ENCODE measurements at places on chromosomes 5 and 9.

- DNase-seq: no peak
These were observed 39.7 kb downstream of the FABP6 start for GRCh38 chr5:160269017-160269416.

DNA sequence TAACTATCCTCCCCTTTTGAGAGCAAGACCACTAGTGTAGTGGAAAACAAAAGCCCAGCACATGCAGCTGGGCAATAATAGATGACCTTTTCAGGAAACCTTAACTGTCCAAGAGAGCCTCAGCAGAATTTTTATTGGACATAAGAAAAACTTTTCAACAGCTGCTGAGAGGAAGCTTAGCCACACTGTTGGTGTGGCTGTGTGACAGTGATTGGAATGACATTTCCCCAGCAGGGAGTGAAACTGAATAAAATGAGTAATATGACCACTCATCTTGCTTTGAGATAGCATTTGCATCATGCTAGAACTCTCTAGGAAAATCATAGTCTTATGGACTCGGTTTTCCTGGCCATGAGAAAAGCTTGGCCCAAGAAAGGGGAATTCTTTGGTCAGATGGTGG, 687.8 kb downstream of the SLCO4C1 start:
- no peak for DNase-seq

DNA sequence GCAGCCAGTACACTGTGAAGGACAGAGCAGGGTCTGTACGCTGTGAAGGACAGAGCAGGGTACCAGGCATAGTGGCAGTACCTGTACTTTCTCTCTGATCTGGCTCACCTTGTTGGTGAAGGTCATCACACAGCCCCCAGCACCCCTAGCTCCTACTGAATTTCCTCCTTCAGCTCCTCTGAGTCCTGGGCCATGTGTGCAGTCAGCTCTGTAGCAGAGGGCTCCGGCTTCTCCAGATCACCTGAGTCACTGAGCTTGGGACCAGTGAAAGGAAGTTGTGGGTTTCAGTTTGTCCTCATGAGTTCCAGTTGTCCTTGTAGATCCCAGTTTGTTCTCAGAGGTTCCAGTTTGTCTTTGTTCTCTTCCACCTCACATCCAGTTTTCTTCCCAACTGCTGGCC, 5.5 kb downstream of the NUDT2 start:
- DNase-seq: no peak

- no peak for DNase-seq
These were observed 213.6 kb downstream of the DAB2IP start for GRCh38 chr9:121865060-121865459.

DNA sequence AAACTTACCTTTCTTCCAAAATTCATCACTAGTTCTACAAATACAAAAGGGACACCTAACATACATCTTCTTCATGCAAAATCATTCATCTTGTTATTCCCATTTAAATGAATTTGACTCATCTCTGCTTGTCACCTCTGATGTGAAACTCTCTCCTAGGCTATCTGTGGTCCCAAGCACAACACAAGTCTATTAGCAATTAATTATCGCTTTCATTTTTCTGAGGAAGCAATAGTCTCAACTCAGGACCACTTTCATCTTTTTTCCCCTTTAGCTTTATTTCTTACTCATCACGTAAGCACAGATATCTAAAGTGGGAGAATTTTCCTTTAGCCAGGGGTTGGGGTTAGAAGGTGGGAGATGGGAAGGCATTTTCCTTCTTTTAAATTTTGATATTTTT, 131.9 kb downstream of the ST8SIA4 start:
- no peak for DNase-seq

DNA sequence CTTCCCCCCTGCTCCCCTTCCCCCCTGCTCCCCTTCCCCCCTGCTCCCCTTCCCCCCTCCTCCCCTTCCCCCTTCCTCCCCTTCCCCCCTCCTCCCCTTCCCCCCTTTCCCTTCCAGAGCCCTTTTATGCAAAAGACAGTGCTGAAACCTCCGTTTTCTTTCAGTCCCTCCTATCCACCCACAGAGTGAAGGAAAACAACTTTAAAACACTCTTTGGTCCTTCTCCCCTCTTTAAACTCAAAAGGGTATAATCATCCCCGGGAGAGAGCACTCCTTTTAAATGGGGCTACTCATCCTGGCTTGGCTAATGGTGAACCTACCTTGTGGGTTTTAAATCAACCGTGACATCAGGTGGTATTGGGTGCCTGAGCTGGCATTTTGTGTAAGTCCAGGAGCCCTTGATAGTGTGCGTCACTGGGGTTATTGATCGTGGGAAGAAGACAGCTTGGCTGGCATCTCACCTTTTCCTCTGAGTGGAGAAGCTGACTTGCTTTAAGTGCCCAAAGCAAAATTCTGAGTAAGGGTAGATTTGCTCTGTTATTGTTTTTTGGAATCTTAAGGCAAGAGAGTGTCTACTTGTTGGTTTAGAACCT, 2.7 kb downstream of the LARP1 start:
- no peak for DNase-seq

DNA sequence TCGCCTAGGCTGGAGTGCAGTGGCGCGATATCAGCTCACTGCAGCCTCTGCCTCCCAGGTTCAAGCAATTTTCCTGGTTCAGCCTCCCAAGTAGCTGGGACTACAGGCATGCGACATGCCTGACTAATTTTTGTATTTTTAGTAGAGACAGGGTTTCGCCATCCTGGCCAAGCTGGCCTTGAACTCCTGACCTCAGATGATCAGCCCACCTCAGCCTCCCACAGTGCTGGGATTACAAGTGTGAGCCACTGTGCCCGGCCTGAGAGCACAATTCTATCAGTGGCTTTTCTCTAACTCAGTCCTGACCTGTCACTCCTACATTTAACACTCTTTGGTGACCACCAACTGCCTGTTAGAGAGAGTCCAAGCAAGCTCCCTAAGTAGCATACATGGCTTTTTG, 82.7 kb upstream of the SPOCK1 start:
- DNase-seq: no peak

GRCh38 chr9:128733256-128733655, 9.3 kb upstream of the ZDHHC12 start:
- DNase-seq: no peak

DNA sequence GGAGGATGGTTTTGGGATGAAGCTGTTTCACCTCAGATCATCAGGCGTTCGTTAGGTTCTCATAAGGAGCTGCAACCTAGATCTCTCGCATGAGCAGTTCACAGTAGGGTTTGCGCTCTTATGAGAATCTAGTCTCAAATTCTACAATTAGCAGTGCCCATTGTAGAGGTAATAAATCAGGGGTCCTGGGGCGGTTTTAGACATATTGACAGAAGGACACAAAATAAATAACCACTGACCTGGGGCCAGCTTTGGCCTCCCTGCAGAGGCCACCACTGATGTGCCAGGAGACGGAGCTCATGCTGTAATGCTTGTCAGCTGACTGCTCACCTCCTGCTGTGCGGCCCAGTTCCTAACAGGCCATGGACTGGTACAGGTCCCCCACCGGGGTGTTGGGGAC, 67.6 kb upstream of the SPATA31D4 start:
- DNase-seq: no peak

GRCh38 chr9:92745331-92745730, 19.3 kb downstream of the BICD2 start:
- no peak for DNase-seq

- no peak for DNase-seq
These were observed 4.4 kb downstream of the GPR107 start for GRCh38 chr9:130058154-130058553.

GRCh38 chr5:109928811-109929210, 239.1 kb downstream of the MAN2A1 start:
- DNase-seq: no peak

DNA sequence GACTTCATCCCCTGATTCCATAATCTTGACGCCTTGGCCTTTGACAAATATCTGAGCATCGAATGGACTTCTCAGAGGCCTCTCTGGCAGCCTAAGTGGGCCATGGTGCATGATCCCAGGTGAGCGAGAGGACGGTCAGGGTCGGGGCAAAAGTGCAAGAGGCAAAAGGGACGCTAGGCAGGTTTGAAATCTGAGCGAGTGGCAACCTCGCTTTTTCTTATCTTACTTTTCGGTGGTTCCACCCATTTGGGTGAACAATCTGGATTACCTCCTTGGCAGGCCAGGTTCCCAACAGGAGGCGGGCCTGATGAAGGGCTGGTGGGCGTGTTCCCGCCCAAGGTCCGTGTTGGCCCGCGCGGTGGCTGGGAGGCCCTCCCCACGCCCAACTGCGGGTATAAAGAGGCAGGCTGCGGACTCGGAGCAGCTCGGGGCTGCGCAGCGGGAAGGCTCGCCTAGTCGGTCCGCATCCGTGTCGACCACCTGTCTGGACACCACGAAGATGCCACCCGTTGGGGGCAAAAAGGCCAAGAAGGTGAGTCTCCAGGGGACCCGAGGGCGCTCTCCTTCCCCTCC, at the start of gene BHMT:
TSS of gene BHMT (plus strand) at position 423 of the 573 bp plus-strand sequence. CDS start at position 500, 77 bp downstream.
- no peak for DNase-seq

GRCh38 chr5:179427032-179427675, 81.9 kb upstream of the ADAMTS2 start:
- DNase-seq: no peak

GRCh38 chr9:120152295-120152694, 427.7 kb downstream of the CDK5RAP2 start:
- DNase-seq: no peak

DNA sequence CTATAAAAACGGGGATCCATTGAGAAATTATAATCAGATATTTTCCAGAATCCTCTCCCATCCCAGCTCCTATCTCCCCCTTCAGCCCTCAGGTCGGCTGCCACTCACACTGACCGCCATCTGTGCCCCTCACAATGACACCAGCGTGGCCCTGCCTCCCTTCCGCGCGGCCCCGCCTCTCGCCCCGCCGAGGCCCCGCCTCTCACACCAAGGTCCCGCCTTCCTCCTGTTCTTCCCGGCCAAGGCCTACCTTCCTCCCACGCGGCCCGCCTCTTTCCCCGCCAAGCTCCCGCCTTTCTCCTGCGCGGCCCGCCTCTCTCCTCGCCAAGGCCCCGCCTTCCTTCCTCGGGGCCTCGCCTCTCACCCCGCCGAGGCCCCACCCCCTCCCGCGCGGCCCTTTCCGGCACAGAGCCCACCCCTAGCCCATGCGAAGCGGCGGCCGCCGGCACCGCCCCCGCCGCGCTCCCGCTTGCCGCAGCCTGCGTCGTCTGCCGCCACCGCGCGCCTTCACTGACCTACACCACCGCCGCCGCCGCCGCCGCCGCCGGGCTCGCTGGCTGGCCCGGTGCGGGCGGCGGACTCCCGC, at the start of gene DNAJC21:
TSS of gene DNAJC21 (plus strand) at position 426 of the 586 bp plus-strand sequence. CDS start 261 bp downstream, outside the sequence.
- peak; percentile 96 for DNase-seq

DNA sequence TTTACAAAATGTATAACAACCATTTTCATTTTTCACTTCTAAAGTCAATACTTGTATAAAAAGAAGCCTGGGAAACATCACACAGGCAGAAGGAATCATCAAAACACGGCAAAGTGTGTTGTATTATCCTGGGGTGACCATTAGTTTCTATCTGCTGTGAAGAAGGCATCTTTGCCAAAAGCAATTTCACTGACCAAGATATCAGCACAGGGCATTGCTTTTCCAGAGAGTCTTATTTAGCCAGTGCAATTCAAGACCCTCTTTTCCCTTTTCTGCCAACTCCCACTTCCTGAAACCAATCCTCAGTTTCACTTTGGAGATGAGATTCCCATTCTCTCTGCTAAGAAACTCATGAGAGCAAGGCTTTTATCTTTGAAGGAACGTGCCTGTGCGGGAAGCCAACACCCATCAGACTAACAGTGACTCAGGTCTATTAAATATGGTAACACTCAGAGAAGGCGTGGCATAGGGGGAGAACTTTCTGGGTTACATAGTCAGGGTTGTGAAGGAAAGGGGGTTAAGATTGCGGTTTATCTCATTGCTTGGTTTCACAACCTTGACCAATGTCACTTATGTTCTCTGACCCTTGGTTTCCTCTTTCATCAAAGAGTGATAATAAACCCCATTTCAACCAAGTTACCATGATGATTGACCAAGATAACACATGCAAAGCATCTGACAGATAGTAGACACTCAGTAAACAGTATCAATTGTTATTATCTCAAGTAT, 666.9 kb upstream of the KLF4 start:
- no peak for DNase-seq

DNA sequence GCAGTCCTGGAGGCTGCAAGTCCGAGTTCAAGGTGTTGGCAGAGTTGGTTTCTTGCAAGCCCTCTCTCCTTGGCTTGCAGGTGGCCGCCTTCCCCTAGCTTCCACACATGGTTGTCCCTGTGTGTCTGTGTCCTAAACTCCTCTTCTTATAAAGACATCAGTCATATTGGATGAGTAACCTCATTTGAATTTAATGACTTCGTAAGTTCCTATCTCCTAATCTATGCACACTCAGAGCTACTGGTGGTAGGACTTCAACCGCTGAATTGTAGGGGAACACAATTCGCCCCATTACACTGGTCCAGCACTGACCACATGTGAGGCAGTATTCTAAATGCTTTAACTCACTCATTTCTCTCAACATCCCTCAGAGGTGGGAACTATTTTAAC, 25.9 kb upstream of the ADAMTS2 start:
- no peak for DNase-seq

DNA sequence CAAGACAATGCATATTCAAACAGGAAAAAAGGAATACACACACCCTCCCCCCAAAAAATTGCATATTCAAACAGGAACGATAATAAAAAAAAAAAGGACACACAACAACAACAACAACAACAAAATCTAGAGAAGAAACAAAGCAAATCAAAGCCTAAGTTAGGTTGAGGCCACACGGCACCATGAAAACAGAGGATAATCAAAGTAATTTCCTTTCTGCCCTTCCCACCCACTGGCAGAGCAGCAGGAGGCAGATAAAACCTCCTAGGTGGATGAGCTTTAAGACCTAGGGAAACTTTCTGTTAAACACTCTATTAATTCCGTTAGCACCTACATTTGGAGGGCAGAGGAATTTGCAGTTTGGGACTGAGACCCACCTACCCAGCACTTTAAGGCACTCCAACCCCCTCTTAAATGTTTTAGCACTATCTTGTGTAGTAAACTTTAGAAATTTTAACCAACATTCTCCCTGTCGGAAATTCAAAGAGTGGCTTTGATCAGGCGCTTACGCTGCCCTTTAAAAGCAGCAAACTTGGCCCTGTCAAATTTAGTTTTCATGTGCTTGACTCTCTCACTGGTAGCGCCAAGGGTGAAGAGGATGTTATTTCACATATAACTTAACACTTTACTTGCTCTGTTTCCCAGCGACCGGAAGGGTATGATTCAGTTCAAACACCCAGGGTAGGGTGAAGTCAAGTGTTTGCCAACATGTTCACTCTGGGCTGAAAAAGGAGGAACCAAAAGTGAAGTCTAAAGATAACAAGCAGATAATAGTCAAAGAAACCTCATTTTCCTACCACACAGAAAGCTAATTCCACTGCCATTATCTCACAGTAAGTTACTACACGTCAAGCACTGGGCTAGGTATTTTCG, 9.2 kb downstream of the ENC1 start:
- DNase-seq: no peak

DNA sequence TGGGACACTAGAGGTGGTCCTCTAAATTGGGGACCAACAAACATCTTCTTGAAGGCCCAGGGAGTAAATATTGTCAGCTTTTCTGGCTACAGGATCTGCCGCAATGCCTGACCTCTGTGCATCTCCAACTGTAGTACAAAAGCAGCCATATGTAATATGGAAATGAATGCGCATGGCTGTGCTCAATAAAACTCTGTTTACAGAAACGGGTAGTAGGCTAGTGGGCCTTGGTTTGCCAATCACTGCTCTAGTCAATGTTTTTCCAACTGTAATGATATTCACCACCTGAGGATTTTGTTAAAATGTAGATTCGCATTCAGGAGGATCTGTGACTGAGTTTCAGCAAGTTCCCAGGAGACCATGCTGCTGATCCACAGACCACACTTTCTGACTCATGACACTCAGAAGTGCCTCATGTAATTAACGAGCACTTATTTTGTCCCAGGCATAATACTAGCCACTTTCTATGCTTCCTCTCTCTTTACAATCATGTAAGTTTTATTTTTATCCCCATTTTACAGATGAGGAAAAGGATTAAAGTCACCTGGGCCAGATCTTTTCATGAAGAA, 96.9 kb downstream of the MED27 start:
- no peak for DNase-seq

All from activated naive CD8-positive, alpha-beta T cell treated with anti-CD3 and anti-CD28 coated beads, Interleukin-2, amount 50 U/mL, for 16 hours (primary cell).